ENCODE measurements at places on chromosomes 1 and 21.

GRCh38 chr1:117171900-117172511 is 38.7 kb downstream of the VTCN1 start:
- DNase-seq = no peak

DNA sequence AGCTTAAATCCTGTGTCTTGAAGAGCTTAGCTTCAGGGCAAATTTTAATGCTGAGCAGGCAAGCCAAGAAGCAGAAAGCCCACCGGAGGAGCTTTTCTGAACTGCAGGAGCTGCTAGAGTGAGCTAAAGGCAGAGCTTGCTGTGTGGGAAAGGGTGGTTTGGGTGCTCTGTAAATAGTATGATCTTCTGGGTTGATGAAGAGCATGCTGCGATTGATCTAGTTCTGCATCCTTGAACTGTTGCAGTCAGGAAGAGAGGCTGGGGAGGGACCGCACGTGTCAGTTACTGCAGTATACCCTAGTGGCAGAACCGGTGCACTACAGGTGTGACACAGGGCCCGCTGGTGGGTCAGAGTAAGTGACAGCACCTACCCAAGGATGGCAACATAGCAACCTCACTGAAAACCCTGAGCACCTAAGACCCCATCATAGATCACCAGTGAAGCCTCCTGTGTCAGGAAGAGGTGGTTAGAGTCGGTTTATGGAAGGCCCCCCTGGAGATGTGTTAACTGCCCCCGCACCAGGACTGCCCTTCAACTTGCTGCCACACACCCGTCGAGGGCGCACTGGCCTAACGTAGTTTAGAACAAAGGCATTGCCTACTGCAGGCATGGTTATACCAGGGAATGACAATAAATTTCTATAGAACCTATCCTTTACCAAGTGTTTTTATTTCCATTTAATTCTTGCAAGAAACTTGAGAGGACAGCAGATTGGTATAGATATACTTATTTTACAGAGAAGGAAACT is 146.0 kb upstream of the KIAA0040 start:
- peak; percentile 37 for DNase-seq

DNA sequence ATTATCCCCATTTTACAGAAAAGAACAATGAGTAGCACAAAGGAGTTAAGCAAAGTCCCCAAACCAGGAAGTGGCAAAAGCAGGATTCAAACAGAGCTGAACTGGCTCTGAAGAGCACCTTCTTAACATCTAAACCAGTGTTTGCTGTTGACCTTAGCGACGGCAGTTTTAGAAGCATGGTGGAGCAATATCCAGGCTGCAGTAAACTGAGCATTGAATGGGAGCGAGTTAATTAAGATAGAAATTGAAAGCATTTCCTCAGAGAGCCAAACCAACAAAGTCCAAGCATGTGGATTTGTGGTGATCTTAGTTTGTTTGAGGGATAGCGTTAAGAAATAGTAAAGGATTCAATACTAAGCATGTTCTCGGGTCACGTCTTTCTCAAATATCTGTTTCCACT is 13.4 kb upstream of the ZNF281 start:
- DNase-seq = no peak

DNA sequence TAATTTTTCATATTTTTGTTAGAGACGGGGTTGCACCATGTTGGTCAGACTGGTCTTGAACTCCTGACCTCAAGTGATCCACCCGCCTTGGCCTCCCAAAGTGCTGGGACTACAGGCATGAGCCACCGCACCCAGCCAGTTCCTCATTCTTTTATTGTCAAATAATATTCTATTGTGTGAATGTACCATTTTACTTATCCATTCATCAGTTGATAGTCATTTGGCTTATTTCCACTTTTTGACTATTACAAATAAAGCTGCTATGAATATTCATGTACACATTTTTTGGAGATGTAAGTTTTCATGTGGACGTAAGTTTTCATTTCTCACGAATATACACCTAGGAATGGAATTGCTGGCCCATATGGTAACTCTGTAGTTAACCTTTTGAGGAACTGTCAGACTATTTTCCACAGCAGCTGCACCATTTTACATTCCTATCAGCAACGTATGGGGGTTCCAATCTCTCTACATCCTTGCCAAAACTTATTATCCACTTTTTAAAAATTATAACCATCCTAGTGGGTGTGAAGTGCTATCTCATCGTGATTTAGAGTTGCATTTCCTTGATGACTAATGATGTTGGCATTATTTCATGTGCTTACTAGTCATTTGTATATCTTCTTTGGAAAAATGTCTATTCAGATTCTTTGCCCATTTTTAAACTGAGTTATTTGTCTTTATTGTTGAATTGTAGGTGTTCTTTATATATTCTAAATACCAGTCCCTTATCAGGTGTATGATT is 12.7 kb downstream of the PACC1 start:
- no peak for DNase-seq

GRCh38 chr21:36889401-36889800 is 77.1 kb downstream of the HLCS start:
- DNase-seq = no peak

DNA sequence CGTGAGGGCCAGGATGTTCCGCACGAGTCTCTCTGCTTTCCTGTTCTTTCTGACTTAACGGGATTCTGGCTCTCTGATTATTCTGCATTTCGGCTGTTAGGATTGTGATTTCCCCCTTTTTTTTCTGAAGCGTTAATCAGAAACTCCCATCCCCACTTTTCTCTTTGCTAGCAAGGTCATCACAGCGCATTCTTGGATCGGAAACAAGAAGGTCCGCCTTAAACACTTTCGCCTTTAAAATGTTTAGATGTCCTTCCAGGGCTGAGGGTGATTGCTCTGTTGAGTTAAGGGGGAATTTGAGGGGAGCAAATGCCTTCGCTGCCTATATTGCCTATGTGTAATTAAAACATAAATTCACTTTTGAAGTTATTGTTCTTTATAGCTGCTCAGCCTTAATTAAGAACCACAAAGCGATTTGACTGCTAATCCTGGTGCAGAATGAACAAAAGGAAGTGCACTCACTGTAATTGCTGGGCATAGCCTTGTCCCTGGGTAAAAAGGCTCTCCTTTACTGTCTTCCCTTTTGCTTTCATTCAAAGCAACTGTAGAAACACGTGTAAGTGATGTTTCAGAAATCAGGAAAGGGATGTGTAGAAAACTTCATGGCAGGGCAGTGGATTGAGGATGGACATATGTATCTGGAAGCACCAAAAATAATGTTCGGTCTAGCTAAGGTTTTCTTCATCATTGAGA is 1.2 kb downstream of the LAMC1 start:
- no peak for DNase-seq

GRCh38 chr1:240152611-240153297 is 61.1 kb downstream of the FMN2 start:
- DNase-seq = no peak

GRCh38 chr1:225684741-225685140 is 31.8 kb upstream of the ENAH start:
- DNase-seq = no peak

DNA sequence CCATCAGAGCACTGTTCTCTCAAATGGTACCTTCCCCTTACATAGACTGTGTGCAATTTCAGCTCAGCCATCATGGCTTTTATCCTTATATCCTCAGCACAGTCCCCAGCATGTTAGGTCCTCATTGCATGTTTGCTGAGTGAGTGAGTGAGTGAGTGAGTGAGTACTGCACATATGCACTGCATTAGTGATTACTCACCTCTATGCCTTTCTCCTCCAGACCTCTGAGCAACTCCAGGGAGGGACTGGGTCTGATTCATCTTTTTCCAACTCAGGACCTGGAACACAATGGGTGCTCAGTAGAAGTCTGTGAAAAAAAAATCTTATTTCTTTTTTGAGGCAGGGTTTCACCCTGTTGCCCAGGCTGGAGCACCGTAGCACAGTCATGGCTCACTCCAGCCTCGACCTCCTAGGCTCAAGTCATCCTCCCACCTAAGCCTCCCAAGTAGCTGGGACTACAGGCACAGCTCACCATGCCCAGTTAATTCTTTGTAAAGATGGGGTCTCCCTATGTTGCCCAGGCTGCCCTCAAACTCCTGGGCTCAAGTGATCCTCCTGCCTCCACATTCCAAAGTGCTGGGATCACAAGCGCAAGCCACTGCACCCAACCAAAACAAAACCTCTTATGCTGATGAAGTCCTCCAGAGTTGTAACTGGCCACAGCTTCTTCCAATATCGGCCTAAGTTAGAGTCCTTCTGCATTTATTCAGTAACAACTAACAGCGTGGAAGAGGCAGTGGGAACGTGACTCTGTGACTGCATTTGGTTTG is 23.7 kb downstream of the RNU5D-1 start:
- no peak for DNase-seq

GRCh38 chr1:103211073-103211472 is 102.8 kb upstream of the COL11A1 start:
- DNase-seq = no peak
